ENCODE measurements at places on chromosomes 3 and 15. TPM values are rescaled to one million over a fixed set of nuclear protein-coding genes. Genes with fewer than 3 reads are reported as not detected.

ZNF80 gene
- total RNA-seq, result 0.12 TPM

SMCO1 gene
- not detected for total RNA-seq

PCBP4 gene
- 23.5 TPM for total RNA-seq

CYP8B1 gene
- total RNA-seq, result not detected

CHRD gene
- not detected for total RNA-seq

CHRNA5 gene
- 1.6 TPM for total RNA-seq

SLC12A8 gene
- total RNA-seq, result 0.34 TPM
